CD4-positive, alpha-beta T cell treated with Interleukin-6 at 100 ng/mL for 8 hours (primary cell): ENCODE measurements at places on chromosomes 6 and 20.
A peak's percentile ranks its signal among the peaks of the same experiment; 100 is the strongest.

DNA sequence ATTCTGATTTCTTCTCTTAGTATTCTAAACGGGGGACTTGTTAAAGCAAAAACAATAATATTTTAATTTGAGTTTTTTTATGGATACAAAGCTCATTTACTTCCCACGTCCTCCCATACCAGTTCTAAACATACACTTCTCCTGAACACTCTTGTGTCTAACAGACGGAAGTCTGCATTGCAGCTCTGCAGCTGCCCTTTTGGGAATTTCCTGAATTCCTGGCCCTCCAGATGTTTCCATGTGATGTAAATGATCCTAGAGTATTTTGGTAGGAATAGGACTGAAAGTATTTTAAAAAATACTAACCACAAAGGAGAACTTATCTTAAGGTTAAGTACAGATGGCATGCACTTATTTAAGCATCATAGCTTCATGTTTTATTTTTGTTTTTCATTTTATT is 886.7 kb downstream of the TBC1D32 start:
- DNase-seq = no peak

- no peak for DNase-seq
Observed at GRCh38 chr6:160221423-160221822, 37.2 kb downstream of the SLC22A2 start.

DNA sequence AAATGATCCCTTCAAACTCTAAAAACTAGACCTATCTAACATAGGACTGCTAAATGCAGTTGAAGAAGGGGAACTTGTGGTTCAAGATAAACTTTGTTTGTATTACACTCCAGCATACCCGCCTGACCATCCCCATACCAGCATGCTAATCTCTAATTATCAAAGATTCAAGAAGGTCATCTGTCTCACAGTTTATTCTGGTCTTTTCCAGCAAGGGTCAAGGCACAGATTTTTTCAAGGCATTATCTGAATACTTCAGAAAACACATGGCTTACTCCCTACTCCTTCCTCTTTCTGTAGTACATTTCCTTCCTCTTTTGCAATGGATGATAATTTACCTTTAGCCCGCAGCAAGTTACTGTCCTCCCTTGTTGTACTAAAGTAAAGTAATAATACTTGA is 174.1 kb downstream of the PKHD1 start:
- no peak for DNase-seq

GRCh38 chr20:10777710-10778109 is 103.9 kb upstream of the JAG1 start:
- no peak for DNase-seq

- DNase-seq = no peak
Observed at GRCh38 chr6:131063764-131064272, 773 bp upstream of the EPB41L2 start.

GRCh38 chr6:118789954-118790353 is 104.0 kb upstream of the ASF1A start:
- DNase-seq = no peak

DNA sequence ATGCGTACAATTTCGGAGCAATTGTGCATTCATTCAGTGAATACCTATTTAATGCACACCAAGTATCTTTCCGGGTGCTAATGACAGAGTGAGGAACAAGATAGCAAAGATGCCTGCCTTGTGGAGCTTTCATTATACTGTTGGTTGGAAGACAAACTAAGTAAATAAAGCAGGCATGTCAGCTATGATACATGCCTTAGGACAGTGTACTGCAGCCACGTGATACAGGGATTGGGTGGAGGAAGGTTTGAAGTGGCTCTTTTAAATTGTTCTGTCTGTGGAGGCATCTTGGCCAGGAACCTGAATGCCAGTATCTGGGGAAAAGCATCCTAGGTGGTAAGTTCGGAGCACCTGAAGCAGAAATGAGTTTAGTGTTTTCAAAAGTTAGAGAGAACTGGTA is 3.0 kb upstream of the OTOR start:
- DNase-seq = no peak

- DNase-seq = no peak
Observed at GRCh38 chr20:40050596-40050995, 638.4 kb downstream of the MAFB start.

GRCh38 chr20:37274851-37275524 is 13.4 kb upstream of the GHRH start:
- no peak for DNase-seq

GRCh38 chr6:170307080-170307545 is 555 bp downstream of the FAM120B start:
- DNase-seq = no peak

DNA sequence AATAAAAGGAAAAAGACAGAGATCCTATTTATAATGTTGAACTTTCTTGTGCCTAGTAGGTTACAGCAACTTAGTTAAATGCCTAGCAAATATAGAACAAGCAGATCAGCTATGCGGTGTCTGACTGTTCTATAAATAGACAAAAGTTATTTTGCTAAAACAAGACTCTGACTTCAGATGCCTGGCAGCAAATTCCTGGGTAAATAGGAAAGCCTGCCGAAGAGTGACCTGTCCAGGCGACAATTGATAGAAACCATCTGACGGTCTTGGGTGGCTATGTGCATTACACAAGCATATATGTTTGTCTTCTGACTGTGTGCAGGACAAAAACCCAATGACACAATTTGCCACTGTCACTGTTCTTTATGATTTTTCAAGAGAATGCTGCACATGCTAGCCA is 38.0 kb upstream of the PDE10A start:
- no peak for DNase-seq

GRCh38 chr6:6006428-6007365 is at the start of gene NRN1:
NRN1 (minus strand) TSS chr6:6006925; CDS start chr6:6006749, 176 bp downstream.
- no peak for DNase-seq

GRCh38 chr20:22904905-22905304 is 130.2 kb upstream of the SSTR4 start:
- no peak for DNase-seq

DNA sequence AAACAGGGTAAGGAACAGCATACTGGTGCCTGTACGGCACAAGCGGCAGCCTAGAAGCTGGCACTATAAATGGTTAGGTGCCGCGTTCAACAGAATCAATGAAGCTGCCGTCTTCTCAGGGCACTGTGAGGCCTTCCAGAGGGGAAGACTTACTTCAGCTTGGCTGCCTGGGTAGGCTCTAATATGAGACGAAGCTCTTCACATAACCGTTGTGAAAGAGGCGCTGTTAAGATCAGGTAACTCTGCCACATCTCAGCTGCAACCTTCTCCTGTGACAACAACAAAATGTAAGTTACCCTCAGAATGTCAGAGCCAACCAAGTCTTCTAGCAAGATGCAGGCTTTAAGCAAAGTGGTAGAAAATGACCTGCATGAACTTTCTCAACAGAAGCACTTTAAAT is 12.0 kb upstream of the LYRM2 start:
- no peak for DNase-seq

GRCh38 chr6:110331390-110331789 is 26.8 kb downstream of the METTL24 start:
- DNase-seq = no peak

- no peak for DNase-seq
Observed at GRCh38 chr6:114995526-114995925, 652.7 kb upstream of the HS3ST5 start.

DNA sequence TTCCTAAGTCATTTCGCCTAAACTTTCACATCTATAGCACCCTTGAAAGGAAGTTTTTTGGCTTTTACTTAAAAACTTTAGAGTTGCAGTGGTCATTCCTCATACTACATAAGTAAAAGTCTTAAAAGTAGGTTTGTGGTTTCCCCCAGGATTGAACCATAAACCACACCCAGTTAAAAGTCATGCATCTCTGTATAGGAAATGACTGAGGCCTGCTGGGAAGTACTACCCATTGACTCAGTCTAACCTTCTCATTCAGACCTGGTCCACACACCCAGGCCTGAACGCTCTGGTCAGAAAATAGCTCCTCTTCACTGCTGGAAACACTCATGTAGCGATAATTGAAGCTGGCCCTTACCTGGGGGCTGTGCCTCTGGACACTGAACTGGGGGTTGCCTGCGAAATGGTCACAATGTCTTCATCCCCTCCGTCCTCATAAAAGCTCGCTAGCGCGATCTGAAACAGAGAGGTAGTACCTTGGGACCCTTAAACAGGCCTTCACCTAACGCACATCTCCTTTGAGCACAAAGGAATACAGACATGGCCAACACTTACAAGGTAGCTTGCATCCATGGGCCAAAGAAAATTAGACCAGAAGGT is 2.6 kb downstream of the NSFL1C start:
- DNase-seq = no peak

DNA sequence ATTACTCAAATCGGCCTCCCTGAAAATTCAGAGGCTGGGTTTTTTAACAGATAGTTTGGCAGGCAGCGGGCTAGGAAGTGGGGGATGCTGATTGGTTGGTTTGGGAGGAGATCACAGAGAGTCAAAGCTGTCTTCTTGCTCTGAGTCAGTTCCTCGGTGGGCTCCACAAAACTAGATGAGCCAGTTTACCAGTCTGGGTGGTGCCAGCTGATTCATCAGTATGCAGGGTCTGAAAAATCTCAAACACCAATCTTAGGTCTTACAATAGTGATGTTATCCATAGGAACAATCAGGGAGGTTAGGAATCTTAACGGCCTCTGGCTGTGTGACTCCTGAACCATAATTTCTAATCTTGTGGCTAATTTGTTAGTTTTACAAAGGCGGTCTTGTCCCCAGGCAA is 190.7 kb downstream of the C6orf118 start:
- no peak for DNase-seq

DNA sequence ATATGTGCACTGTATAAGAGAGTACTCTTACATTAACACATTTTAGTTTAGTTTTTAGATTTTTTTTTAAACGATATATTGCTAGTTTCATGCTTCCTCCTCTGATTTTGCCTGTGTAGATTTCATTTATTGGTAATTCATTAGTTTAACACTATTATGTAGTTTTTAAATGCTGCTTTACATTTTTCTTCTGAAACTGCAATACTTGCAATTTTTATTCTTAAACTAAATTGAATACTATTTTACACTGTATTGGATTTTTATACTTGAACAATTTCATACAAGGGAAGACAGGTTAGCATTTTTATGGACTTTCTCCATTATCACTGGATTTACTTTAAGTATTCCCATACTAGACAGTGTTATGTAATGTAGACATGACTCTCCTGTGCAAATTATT is 12.2 kb downstream of the RBM24 start:
- no peak for DNase-seq

GRCh38 chr20:57310821-57311514 is 18.6 kb upstream of the SPO11 start:
- no peak for DNase-seq

DNA sequence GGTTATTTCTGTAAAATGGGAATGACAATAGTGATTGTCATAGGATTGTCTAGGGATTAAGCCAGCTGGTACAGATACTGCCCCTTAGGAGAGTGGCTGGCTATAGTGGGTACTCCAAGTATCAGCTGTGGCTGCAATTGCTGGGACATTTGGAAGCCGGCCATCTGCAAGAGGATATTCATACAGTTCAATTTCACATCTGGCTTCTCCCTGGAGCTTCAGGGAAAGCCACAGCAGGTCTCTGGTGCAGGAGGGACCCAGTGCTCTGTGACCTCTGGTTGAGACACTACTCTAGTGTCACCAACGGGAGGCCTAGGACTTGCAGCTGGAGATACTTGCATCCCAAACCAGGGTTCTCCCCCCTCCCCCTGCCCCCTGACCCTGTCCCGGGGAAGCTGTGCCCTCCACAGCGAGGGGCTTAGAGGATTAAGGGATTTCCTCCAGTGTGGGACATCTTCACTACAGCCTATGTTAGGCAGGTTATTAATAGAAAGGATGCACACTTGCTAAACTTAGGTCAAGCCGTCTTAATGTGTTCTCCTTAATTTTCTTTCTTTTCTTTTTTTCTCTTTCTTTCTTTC is 2.7 kb downstream of the SLC2A10 start:
- no peak for DNase-seq

DNA sequence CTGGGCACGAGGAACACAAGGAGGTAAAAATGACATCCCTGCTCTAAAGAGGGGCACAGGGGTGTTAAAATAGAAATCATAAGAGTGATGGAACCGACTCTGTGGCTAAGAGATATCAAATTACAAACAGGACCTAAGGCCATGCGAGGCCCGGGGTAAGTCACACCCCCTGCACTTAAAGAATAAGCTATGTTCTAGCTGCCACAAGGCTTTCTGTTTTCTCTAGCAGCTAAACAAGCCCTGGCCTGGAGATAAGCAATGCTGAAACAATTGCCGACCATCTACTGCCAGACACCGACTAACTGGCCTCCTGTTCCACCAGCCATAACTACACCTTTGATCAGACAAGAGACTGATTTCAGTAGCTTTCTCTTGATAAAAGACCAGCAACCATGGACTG is 32.4 kb downstream of the MDGA1 start:
- no peak for DNase-seq

DNA sequence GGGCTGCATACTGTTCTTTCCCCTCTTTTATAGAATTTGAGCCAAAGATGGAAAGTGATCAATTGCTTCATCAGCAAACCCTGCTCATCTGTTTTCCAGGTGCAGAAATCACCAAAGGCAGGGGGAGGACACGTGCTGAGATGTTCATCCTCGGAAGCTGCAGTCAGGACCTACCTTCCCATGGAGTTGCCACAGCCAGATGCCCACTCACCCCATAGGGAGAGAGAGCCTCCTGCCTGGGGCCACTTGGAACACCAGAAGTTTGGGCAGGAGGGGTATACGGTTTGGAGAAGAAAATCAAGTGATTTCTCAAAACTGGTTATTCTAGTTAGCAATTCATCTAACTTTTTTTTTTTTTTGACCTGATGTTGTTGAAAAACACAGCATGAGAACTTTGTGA is 5.3 kb upstream of the CST7 start:
- DNase-seq = no peak

DNA sequence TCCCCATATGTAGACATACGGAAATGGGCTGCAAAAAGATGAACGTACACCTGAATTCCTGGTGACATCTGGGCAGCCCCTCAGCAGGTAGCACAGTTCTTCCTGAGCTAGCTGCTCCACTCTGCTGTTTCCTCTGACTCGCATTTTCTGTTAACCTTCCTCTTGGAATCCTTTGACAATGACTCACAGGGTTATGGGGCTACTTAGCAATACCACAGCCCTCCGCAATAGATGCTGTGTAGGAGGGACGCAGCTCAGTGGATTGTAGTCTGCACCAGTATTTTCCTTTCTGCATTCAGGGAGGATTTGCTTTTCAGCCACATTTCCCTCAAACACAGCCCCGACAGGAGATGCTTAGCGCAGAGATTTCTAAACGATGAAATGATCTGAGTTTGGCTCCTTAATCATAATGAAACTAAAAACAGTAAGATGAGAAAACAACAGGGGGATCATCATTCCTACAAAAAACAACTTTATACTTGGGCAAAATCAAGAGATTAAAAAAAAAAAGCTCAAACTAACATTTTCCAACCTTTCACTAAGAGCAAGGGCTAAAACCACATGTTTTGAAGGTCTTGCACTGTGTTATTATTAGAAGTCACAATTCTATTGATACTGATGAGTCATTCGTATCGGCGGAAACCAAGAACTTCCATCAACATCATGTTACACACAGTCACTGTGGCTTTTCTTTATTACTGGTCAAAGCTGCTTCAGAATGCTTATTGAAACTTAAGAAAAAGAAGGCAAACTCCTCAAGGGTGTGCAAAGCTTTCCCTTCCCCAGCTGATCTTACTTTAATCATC is 12.2 kb downstream of the BACH2 start:
- peak; percentile 45 for DNase-seq
